ENCODE measurements at places on chromosomes 11 and 22.
A peak's percentile ranks its signal among the peaks of the same experiment; 100 is the strongest.

DNA sequence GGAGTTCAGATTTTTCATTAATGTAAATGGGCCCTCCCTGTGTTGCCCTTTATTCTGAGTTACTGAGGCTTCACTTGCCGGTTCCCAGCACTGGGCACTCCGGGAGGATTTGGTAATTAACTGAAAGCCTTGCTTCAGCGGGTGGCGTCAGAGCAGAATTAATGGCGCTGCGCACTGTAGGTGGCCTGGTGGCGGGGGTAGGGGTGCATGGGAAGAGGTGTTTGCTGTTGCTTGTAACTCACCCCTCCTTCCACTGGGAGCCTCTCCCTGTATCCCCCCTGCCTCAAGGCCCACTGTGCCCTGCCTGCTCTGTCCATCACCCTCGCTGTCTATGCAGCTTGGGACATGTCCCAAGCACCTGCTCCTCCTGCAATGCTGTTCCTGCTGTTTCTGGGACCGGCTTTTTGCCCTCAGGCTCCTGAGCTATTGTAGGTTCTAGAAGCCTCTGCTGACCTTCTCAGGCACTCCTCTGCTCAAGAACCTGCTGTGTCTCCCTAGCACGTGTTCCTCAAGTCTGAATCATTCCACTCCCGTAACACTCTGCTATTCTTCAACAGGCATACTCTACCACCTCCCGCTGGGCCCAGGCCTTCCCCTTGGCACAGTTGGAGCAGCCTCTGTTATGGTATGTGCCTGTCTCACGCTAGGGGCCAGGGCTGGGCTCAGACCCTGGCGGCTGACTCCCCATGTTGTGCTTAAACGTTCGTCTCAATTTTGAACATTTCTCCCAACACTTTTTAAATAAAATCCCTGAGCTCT, 24.4 kb downstream of the ARHGAP8 start:
- DNase-seq: no peak

DNA sequence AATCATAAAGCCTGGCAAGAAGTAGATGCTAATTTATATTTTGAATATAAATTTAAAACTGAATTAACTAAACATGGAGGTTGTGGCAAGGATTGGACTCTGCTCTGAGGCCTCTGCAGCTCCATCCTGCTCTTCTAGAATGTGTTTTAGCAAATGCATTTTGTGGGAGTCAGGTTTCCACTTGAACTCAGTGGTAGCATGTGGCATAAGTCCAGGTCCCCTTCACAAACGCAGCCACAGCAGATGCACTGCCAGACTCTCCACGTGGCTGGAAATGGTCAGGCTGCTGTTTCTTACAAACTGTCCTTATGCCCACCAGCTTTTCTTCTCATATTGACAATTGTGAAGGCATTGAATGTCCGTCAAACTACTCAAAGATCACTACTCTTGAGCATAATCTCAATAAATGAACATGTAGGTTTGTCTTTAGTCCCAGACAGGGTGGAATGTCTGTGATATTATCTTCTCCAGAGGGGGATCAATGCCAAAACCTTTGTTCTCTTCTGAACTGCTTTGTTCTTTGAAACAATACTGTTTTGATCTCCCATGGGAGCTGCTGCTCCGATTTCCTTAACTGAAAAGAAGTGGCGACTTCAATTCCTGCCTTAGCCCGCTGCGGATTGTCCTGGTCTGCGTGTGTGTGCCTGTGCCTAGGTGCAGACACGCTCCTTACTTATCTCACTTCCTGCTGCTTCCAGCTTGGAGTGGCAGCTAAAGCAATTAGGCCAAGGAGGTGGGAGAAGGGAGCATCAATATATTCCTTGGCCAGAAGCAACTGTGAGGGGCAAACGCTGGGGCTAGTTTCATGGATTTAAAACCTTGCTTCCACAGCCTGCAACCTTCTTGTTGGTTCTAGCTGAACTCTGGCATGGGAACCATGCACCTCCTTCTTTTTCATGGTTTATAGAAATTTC, 24.2 kb downstream of the EIF4G2 start:
- DNase-seq: no peak

DNA sequence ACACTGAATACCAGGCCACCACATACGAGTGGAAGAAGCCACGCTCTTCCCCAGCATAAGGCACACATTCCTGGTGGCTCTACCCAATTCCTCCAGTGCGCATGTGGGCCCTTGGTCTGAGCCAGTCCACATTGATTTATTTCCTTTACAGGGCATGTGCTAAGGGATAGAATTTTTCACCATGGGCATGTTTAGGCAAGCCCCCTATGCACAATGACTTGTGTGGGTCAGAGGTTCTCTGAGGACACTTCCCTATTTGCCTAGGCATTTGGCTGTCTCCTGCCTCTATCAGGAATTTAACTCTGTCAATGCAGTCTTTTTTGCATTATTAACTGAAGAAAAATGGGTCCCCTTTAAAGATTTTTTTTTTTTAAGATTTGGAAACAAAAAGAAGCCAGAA, 718.1 kb downstream of the NTM start:
- no peak for DNase-seq

DNA sequence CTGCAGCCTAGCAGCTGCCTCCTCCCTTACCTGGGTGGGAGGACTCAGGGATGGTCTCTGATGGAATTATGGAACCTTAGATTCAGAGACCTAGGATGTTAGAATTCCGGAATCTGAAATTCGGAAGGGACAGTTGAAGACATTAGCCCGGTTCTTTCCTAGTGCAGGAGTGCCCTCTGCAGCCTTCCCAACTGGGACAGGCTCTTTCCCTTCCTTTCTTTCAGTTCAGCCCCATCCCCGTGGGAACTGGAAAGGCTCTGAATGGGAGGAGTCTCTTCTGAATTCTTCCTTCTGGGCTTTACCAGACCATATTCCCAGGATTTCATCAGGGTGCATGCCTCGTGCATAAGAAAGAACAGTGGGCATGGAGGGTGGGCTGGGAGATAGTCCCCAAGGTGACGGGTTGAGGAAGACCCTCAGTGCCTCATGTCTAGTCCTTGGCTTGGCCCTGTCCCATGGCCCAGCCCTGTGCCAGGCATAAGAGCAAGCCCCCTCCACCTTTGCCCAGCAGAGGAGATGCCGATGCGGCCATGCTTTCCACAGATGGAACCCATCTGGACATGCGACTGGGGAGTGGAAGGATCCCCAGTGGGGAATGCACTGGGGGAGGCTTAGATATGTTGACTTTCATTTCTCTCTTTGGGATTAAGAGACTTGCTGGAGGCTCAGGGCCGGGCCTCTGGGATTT, 14.4 kb downstream of the DNAJB13 start:
- DNase-seq: no peak

- DNase-seq: no peak
These were observed 94.1 kb upstream of the AMOTL1 start for GRCh38 chr11:94673951-94674491.

GRCh38 chr11:83723999-83724398, 437.8 kb upstream of the CCDC90B start:
- DNase-seq: peak; percentile 21

- no peak for DNase-seq
These were observed 20.2 kb upstream of the FEZ1 start for GRCh38 chr11:125516245-125516644.

- no peak for DNase-seq
These were observed 1487.9 kb downstream of the TBC1D22A start for GRCh38 chr22:48250286-48250895.

DNA sequence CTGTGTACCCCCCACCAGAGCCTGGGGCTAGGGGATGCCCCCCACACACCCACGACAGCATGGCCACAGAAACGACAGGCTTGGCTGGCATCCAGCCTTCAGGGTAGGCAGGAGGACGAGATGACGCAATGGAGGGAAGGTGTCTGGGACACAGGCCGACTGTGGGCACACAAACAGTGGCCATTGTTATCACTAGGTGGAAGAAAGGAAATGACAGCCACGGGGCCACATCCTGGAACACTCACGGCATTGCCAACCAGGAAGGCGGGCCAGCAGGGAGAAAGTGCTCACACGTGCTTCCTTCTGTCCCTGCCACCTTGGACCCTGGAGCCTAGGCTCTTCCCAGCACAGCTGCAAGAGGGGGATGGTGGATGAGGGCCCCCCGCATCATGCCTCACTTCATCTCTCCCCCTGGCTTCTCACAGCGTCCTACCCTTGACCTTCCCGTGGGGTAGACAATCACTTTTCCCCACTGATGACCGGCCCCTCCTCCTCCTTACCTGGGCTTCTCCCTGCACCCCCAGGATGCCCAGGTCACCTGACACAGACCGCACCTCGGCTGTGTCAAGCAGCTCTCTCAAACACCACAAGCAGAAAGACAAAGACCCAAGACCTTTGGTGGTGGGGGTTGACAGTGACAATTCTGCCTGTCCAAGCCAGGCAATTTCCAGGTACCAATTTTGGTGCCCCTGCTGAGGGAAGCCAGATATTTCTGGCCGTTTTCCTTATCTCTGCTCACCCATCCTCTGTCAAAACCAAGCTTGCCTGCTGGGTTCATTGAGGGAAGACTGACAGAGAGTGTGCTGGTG, 8.6 kb downstream of the PLA2G6 start:
- no peak for DNase-seq

- no peak for DNase-seq
These were observed 12.5 kb upstream of the C1QTNF4 start for GRCh38 chr11:47606731-47607130.

- DNase-seq: no peak
These were observed 9.7 kb downstream of the SELENOO start for GRCh38 chr22:50210378-50211139.

DNA sequence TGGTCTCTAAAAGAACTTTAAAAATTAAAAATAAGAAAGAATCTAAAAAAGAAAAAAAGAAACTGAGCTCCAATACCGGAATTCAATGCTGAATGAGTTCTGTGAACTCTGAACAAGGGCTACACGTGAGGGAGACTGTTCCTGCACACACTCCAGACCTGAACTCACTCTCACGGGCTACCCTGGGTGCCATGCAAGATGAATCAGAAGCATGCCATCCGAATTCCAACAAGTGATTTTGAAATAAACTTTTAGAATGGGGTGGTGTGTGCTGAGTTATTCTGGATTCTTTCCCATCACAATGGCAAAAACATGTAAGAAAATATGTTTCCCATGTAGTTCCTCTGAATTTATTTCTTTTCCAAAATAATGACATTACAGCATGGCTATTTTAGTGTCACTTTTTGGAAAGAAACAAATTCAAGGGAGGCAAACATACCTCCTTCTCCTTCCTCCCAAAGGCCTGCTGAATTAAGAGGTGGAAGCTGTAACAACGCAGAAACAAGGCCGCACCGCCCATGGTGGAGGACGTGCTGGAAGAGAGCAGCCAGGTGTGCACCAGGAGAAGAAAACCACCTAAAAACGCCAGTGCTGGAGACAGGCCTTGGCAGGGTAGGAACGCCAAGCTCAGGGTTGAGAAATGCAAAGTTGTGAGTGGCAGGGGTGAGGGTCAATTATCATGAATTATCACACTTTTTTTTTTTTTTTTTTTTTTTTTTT, 63.2 kb upstream of the ARFGAP3 start:
- no peak for DNase-seq

- DNase-seq: no peak
These were observed 5.4 kb upstream of the APOL2 start for GRCh38 chr22:36244522-36245391.

DNA sequence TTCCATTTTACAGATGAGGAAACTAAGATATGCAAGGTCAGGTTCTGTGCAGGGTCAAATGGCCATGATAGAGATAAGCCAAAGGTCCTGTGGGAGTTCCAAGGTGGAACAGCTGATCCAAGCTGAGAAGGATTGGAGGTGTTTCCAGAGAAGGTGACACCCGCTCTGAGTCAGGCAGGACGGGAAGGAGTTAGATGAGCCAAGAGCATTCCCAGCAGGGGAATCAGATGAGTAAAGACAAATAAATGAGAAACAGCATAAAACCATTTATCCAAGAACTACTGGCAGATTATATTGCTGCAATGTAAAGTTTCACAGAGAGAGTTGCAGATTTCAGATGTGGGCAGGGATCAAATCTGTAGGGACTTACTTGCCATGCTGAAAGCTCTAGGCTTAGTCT, 18.9 kb upstream of the HEPHL1 start:
- no peak for DNase-seq

DNA sequence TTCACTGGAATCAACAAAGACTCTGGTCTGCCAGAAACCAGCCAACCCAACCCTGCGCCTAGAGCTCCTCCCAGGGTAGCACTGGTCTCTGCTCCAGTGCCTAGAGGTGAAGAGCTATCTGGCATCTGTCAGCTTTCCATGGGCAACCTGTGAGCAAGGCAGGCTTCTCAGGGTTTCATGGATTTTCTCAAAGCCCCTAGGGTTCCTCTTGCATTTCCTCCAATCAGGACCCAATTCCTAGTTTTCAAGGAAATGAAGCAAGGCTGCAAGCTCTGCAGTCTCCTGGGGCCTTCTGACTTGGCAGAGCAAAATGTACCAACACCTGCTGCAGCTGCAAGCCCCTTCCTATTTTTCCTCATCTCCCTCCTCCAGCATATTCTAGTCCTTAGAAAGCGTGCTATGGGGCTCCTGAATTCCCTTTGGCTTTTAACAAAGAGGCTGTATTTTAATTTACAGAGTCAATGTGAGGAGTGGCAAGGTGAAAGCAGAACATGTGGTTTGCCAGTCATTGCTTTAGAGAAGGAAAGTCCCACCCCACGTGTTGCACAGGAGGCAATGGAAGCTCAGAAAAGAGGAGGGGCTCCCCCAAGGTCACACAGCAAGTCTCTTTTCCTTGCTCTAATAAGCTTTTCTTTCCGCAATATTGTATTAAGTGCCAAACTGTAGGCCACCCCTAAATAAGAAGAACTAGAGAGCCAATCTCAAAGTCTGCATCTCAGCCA, 33.0 kb upstream of the RIC3 start:
- DNase-seq: no peak

- DNase-seq: no peak
These were observed 55.8 kb downstream of the CABIN1 start for GRCh38 chr22:24066865-24067264.
